ENCODE measurements at places on chromosomes 2 and 18.

DNA sequence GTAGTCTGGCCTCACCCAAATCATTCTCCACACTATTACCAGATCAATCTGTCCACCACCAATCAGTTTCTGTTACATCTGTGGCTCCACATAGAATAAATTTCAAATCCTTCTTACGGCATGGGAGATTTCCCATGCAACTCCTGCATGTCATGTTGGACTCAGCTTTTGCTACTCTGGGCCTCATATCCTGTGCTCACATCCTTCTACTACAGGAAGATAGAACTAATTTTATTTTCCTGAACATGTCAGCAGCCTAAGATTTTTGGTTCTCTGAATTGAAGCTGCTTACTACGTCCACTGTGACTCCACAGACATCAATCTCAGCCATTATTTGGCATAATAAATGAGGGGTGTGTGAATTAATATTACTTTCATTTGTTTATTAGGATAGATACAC is 181.1 kb downstream of the CCDC85A start:
- no peak for DNase-seq

DNA sequence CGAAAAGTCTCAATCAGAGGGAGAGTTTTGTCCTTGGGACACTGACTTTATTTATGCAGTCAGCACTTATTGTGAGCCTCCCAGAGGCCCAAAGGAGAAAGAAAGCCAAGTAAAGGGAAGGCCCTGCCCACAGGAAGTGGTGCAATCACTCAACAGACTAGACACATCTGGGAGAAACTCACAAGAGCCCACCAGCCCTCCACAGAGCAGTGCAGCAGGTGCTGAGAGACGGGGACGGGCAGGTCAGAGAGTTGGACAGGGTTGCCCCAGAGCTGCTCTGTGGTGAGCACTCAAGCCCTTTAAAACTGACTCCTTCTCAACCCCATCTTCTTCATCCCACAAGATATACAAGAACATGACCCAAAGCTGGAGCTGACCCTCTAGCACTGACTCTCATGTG is 96.0 kb downstream of the TFCP2L1 start:
- no peak for DNase-seq

DNA sequence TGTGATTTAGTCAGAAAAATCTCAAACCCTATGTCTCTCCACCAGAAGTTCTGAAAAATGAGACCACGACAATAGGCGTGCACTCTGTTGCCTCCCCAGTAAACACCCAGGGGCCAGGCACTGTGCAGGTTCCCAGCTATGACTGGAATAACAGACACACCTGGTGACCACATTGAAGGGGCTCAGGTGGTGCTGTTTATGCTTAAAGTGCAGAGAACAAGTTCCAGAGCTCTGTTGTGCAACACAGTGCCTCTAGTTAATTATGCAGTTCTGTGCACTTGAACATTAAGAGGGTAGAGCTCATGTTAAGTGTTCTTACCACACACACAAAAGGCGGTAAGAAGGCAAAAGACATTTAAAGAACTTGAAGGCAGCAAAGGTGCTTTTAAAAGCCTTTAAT is 52.6 kb upstream of the AFF3 start:
- no peak for DNase-seq

DNA sequence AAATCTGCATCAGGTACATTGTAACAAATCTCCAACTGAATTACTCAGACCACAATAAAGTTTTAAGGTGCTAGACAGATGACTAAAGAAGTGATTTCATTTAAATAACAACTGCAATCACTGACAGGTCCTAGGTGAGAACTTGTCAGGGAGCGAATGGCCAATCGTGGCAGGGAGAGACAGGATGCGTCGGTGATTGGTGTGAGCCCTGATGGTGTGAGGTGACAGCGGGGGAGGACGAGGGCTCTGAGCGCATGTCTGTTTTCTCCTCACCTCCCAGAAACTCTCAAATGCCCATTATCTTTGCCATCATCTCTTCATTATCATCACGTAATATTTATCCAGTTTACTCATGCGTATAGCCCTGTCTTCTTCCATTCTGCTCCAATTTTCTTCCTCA is 207.9 kb upstream of the LYPD1 start:
- DNase-seq, result no peak

GRCh38 chr2:241637018-241637794 is at the start of the genes ATG4B and THAP4:
ATG4B (plus strand) TSS chr2:241637693; CDS start chr2:241637715, 22 bp downstream.
THAP4 (minus strand) TSS chr2:241637158; CDS start chr2:241637017, 141 bp downstream.
- peak; percentile 70 for DNase-seq

- no peak for DNase-seq
These were observed 10.2 kb downstream of the KIF5C start for GRCh38 chr2:148885209-148885608.

GRCh38 chr2:159758239-159758638 is 39.8 kb downstream of the CD302 start:
- DNase-seq, result no peak

GRCh38 chr2:218810256-218810655 is 21.3 kb downstream of the PRKAG3 start:
- no peak for DNase-seq

GRCh38 chr18:2411381-2411960 is 159.8 kb downstream of the METTL4 start:
- peak; percentile 69 for DNase-seq

DNA sequence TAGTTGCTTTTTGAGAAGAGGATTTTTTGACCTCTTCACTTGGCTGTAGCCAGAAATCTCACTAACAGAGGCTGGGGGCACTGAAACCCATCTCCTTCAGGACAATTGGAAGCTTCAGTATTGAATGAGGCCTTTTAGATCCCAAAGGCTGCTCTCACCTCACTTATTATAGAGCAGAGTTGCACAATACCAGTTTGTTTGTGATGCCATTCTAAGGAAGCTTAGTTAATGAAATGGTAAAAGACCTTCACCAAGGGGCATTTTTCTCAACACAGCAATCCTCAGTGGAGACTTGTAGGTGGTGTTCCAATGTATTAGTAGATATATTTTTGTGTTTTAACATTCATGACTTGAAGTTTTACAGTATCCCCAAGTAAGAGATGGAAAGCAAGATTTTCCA is 71.0 kb upstream of the RFX8 start:
- DNase-seq, result no peak

DNA sequence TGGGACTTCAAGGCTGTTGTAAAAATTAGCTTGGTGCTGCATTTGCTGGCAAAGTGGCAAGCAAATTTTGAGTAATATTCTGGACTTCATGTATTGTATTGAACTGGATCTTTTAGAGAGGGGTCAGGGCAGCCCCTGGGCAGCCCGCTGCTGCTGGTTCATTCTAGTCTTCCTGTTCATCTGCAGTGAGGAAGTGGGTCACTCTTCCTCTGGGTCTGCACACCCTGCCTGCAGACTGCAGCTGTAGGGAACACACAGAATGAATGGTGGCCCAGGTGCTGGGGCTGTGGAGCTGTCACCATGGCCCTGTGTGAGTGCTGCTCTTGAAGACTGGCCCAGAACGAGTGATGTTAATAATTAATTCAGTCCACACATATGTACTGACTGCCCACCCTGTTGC is 9.4 kb downstream of the SH3RF3 start:
- peak; percentile 31 for DNase-seq

- no peak for DNase-seq
These were observed 33.5 kb upstream of the GNAL start for GRCh38 chr18:11655606-11655932.

DNA sequence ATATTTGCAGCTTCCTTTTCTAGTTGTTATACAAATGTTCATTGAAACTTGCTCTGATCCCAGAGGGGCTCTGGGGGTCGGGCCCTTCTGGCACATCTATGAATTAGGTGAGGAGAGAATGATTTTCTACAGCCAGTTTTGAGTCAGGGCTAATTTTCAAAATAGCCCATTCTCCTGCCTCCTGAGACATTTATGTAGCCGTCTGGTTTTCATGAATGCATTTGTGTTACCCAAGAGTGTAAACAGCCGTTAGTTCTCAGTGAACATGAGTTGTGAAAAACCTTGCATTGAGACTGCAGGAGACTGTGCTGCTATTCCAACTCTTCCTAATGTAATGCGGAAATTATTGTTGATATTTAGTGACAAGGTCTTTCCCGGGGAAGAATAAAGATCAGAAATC is 122.5 kb downstream of the ICOS start:
- DNase-seq, result no peak

- DNase-seq, result no peak
These were observed 126.2 kb upstream of the CAB39 start for GRCh38 chr2:230586328-230586982.

DNA sequence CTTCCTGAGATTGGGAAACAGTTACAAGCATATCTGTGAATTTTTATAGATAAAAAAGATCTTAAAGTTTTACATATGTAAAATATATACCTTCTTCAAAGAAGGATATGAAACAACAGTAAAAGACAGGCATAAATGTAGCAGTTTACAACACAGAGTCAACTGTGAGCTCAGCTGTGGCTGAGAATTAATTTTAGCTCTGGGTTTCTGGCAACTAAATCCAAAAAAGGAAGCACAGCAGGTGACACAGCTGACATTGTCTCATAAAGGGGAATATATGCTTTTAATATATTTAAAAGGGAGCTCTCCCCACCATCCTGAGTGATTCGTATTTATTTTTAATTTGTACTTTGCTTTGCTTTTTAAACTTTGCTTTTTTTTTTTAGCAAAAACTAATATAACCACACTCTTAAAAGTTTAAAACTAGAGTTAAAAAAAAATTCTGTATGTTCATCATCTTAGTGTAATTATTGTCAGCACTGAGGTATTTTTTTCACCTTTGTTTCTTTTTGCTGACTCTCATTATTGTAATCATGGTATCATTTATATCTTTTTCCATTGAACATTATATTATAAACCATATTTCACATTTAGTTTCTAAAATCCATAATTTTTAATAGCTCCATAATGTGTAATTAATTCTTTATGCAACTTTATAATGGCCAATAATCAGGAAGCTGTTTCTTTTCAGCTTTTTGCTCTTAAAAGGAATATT is 6.7 kb downstream of the TUBB6 start:
- DNase-seq, result no peak

DNA sequence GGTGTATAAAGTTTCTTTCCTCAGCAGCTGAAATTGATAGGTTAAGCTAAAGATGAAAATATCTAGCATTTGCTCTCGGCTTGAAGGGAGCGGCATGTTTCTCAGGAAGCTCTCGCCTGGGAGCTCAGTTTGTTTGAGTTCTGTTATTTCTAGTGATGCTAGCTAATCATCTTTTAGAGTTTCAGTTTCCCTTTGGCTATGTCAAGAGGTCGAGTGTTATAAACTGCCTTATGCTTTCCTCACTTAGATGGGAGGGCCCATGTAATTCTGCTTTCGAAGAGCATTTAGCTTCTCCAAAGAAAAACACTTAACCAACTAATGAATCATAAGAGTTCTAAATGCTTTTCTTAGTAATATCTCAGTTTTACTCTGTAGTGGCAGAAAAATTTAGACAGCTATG is 33.6 kb downstream of the PLCL1 start:
- peak; percentile 69 for DNase-seq

DNA sequence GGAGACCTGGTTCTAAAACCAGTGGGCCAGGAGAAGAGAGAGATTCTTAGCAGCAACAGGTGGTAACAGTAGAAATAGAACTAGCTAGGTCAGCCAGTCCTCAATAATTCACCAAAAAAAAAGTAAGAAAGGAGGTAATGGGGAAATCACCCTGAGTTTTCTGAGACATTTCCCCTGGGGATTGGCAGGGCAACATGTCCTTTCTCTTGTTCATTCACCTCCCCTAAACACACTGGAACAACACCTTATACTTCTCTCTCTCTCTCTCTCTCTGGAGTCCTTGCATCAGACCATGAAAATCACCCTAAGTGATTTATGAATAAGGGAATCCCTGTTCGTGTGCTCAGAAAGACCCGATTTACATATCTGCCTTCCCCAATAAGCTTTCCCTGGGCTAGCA is 64.8 kb downstream of the COX7A2L start:
- DNase-seq, result no peak

DNA sequence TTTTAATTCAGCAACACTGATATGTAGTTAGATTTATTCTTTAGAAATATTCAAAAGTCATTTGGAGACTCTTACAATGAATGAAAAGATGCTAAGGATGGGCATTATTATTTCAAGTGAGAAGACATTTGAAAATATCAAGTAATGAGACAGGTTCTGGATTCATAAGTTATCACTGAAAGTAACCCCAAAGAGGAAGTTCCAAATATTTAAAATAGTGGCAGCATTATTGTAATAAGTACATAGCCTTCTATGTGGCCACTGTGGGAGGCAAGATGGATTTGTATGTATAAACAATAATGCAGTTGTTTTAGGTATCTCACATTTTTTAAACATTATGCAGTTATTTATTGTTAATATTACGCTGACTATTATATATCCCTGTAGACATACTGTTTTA is 29.7 kb downstream of the ZC3H6 start:
- DNase-seq, result no peak

DNA sequence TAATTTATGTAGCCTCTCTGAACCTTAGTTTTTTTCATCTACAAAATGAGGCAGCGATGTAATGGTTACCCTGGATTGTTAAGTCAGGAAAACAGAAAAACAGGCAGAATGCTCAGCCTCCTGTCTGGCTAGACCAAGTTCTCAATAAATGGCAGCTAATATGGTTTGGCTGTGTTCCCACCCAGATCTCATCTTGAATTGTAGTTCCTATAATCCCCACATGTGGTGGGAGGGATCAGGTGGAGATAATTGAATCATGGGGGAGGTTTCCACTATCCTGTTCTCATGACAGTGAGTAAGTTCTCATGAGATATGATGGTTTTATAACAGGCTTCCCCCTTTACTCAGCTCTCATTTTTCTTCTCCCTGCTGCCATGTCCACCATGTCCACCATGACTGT is 220.0 kb downstream of the CMPK2 start:
- no peak for DNase-seq

GRCh38 chr2:42725657-42726056 is 38.3 kb downstream of the OXER1 start:
- no peak for DNase-seq

GRCh38 chr2:118830118-118830517 is 17.3 kb downstream of the EN1 start:
- DNase-seq, result no peak

DNA sequence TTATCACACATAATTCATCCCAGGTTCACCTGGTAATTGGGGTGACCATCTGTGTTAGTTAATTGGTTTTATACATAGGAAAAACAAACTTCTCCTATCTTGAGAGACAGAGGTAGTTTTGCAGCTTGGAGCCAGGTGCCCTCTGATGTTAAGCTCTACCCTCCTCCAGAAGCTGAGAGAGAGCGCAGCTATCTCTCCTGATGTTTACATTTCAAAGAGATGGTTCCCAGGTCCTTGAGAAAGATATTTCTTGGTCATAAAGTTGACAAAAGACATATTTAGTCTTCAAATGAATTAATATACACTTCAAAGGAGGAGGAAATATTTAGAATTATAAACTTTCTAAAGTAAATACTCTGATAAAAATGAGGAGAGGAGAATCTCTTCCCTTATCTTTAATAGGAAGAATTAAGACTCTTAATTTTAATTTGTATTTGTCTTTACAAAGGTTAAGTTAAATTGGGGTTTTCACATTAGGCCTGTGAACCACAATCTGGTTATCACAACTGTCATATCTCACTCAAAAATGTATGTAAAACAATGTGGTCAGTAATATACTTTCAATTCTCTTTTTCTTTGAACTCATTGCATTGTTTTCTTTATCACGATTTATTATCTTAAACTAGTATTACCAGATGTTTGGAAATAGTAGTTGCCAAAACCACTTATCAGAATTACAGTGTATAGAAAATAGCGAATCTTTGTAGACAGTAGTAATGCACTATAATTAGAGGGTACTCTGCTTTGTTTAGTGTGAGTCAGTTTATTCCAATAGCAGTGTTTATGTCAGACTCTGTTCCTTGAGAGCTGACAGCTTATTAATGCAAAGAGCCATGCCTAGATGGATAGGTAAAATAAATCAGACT is 26.8 kb downstream of the SERPINB4 start:
- DNase-seq, result no peak

- no peak for DNase-seq
These were observed 18.9 kb downstream of the PTPN18 start for GRCh38 chr2:130374587-130375290.

GRCh38 chr2:20632446-20632990 is 18.4 kb downstream of the HS1BP3 start:
- DNase-seq, result no peak

All from kidney capillary endothelial cell (primary cell).